ENCODE measurements at places on chromosomes 2 and 18.

DNA sequence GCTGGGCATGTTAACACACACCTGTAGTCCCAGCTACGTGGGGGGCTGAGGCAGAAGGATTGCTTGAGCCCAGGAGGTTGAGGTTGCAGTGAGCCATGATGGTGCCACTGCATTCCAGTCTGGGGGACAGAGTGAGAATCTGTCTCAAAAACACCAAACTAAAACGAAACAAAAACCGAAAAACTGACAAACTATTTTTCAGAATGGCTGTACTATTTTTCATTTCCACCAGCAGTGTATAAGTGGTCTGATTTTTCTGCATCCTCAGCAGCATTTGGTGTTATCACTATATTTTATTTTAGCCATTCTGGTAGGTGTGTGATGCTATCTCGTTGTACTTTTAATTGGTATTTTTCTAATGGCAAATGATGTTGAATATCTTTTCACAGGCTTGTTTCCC lies 95.2 kb downstream of the PDCL3 start:
- no peak for DNase-seq

DNA sequence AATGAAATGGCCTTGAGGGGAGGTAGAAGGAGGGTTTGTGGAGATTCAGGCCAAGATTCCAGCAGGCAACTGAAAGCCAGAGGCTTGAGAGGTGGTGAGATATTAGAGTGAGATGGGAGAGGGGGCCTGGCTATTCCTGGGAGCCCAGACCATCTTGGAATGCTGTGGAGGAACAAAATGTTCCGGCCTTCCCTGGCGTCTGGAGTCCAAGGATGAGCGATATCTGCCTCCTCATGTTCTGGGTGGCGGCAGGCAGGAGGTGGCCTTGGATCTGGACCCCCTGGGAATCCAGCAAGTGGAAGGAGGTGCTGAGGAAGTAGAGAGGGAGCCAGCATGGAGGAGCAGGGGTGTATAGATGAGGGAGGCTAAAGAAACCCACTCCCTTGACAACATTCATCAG lies 335.9 kb downstream of the CYP26B1 start:
- no peak for DNase-seq

DNA sequence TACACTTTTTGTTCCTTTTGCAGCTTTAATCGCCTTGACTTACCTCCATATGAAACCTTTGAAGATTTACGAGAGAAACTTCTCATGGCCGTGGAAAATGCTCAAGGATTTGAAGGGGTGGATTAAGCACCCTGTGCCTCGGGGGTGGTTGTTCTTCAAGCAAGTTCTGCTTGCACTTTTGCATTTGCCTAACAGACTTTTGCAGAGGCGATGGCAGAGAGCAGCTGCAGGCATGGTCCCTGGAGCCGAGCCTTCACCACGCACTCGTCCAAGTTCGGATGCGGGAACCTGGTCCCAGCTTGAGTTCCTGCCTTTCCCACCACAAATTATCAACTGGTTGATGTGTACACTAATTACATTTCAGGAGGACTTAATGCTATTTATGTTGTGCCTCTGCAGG lies 232.7 kb downstream of the ALPK2 start:
- DNase-seq, result no peak

DNA sequence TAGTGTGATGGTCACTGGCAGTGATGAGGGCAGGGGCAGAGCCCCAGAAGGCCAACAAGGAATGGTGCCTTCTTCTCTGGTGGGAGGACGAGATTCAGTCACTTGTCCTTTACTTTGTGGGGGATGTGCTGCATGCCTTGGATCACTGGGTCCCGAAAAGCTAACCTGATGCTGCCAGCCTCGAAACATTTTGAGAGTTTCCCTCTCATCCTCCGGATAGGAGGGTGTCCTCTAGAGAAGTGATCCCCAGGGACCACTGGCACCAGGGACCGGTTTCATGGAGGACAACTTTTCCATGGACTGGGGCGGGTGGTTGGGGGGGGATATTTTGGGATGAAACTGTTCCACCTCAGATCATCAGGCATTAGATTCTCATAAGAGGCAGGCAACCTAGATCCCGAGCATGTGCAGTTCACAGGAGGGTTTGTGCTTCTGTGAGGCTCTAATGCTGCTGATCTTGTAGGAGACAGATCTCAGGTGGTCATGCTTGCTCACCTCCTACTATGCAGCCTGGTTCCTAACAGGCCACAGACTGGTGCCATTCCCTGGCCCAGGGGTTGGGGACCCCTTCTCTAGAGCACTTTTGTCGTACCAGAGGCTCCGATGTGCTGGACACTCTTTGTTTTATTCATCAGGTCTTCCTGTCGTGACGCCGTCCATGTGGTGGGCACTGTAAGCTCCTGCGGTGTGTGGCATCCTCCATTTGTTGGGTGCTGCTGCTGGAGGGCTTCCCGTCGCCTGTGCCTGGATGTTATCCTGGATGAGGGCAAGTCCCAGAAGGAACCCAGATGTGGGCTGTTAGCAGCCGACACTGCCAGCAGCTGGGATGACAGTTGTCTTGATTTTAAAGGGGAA lies 68.5 kb upstream of the HDAC4 start:
- DNase-seq, result no peak

- no peak for DNase-seq
Measured at GRCh38 chr2:10522726-10523405, 74.7 kb upstream of the ODC1 start.

DNA sequence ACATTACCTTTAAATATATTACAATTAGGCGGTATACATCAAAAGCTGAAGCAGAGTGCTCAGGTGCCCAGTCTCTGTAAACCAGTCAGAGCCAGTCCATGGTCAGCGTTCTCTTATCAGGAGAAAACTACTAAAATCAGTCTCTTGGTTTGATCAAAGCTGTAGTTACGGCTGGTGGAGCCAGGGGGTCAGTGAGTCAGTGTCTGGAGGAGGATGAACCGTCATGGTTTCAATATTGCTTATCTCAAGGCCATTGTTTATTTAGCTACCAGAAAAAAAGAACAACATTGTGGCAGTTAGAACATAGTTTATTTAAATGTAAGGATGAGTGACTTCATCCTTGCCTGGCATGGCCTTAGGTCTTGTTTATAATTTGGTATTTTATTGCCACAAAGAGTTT lies 71.3 kb upstream of the NYAP2 start:
- DNase-seq, result no peak

DNA sequence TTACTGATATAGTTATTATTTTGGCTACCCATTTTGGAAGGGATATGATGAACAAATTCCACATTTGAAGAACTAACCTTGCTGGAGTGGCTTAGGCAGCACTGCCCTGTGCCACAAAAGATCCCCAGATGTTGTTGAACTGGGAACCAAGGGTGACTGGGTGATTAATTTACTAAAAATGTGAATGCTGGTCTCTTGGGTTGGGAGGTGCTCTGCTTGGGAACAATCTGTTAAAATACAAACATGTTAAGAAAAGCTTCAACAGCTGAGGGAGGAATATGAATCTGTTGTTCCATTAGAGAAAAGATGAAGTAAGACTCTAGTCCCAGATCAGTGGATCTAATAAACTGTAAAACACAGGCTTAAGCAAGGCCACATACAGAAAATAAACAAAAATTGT lies 1860.1 kb downstream of the SUCLG1 start:
- DNase-seq, result no peak

DNA sequence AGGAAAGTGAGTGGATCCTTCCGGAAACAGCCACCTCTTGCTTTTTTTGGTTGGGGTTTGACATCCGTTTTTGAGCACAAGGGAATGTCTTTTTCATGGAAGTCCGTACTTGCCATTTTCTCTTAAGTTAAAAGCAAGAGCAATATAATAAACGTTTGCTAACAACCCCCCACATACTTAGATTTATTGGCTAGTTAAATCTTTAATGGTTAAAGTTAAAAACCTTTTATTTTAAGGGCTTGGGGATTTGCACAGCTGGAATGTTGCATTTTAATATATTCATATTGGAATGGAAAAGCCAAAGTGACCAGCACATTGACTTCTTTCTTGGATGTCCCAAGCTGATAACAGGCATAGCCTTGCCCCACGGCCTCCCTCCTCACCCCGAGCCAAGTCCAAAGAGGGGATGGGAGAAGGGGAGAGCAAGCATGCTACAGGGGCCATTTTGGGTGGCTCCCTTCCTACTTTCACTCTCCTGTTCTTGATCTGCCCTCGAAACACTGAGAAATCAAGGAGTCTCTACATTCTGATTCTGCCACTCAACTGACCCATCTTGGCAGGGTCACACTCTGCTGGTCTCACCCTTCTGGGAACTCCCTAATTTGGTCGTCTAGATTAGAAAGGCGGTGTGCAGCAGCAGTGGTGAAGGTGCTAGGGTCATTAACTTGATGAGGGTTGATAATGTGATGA lies 48.1 kb upstream of the PKDCC start:
- DNase-seq, result no peak

DNA sequence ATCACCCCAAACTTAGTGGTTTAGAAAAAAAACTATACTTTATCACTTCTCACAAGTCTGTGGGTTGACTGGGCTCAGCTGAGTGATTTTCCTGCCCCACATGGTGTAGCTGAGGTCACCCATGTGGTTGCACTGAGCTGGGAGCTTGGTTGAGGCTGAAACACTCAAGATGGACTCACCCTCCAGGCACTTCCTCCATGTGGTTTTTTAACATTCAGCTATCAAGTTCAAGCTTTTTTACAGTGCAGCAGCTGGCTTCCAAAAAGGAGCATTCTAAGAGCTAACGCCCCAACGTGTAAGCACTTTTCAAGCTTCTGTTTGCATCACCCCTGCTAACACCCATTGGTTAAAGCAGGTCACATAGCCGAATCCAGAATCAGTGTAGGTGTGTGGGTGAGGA lies 105.9 kb upstream of the CREB1 start:
- DNase-seq, result no peak

GRCh38 chr2:1350111-1350510 lies 63.2 kb upstream of the TPO start:
- no peak for DNase-seq

DNA sequence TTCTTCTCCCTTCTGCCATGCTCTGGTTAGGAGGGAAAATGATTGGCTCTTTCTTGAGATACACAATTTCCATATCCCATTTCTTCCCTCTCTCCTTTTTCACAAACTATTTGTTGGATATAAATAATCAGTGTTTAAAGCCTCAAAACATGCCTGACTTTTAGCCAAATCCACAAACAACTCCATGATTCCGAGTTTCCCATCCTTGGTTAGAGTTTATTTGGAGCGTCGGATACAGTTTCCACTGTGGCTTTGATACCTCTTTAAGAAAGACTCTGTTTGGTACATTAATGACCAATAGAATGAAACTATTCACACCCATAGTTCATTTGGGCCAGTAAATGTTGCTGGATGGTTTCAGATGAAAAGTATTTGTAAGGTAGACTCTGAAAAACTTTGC lies 5.9 kb upstream of the FHL2 start:
- no peak for DNase-seq

- DNase-seq, result no peak
Measured at GRCh38 chr18:55862693-55863390, 274.9 kb upstream of the TCF4 start.

- DNase-seq, result no peak
Measured at GRCh38 chr2:51903728-51904127, 871.8 kb upstream of the NRXN1 start.

DNA sequence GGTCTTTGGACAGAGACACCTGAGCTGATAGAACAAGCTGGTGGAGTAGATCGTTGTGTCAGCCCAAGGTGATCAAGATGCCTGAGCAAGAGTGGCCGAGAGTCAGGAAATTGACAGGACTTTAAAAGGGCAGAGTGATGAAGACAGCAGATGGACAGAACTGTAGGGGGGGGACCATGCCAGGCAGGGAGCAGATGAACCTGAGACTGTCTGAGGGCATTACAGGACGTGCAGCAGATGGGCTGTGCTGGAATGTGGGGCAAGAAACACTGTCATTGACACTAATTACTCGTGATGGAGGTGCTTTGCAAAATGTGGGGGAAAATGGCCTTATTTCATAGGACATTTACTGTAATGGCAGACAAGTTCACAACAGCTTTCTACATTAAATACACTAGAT lies 225.0 kb downstream of the THSD7B start:
- no peak for DNase-seq

- DNase-seq, result no peak
Measured at GRCh38 chr18:62409821-62410220, 84.7 kb downstream of the TNFRSF11A start.

DNA sequence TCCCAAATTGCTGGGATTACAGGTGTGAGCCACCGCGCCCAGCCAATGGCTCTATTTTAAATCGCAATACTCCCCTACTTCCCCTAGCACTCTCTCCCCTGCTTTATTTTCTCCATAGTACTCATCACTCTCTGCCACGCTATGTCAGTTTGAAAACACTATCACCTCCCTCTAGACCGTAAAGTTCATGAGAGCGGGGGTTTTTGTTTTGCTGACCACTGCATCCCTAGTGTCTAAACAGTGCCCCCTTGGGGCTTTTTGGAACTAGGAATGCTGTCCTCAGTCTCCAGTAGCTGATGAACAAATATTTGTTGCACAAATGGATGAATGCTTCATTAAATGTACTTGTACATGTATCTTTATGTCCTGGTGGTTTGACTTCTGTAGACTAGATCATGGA lies 44.1 kb downstream of the ATOH8 start:
- no peak for DNase-seq

DNA sequence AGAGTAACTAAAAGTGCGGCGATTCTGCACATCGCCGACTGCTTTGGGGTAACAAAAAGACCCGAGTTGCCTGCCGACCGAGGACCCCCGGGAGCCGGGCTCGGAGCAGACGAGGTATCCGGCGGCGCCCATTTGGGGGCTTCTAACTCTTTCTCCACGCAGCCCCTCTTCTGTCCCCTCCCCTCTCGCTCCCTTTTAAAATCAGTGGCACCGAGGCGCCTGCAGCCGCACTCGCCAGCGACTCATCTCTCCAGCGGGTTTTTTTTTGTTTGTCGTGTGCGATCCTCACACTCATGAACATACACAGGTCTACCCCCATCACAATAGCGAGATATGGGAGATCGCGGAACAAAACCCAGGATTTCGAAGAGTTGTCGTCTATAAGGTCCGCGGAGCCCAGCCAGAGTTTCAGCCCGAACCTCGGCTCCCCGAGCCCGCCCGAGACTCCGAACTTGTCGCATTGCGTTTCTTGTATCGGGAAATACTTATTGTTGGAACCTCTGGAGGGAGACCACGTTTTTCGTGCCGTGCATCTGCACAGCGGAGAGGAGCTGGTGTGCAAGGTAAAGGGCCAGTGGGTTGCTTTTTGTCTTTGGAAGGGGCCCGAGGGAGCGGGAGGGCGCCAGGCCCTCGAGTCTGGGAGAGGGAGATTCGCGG lies 1.4 kb downstream of the TRIB2 start:
- DNase-seq, result no peak

DNA sequence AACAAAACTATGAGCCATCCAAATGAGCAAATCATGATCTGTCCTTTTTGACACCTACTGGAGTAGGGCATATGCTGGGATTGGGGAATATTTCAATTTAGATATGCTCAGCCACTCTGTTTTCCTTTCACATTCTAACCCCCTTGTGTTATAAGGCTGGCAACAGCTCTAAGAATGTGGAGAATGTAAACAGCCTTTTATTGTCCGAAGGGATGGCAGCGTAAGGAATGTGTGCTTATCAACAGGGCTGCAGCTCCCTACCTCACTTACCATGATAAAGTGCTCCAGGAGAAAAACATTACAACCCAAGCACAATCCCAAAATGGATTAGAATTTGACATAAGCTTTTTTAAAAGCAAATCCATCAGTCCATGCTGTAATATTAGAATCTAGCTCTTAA lies 2.2 kb downstream of the NXPH2 start:
- DNase-seq, result no peak

- DNase-seq, result no peak
Measured at GRCh38 chr2:201201371-201201770, 18.4 kb downstream of the CASP10 start.

- DNase-seq, result no peak
Measured at GRCh38 chr2:223000872-223001796, 50.9 kb upstream of the KCNE4 start.

GRCh38 chr2:36489281-36489680 lies 108.7 kb downstream of the FEZ2 start:
- no peak for DNase-seq

GRCh38 chr2:12463189-12463588 lies 253.5 kb upstream of the TRIB2 start:
- no peak for DNase-seq
